Stimulated activated CD8-positive, alpha-beta memory T cell treated with anti-CD3 and anti-CD28 coated beads, Interleukin-4, amount 100 ng/mL, for 4 hours (primary cell): ENCODE measurements at places on chromosomes 16 and 17.

DNA sequence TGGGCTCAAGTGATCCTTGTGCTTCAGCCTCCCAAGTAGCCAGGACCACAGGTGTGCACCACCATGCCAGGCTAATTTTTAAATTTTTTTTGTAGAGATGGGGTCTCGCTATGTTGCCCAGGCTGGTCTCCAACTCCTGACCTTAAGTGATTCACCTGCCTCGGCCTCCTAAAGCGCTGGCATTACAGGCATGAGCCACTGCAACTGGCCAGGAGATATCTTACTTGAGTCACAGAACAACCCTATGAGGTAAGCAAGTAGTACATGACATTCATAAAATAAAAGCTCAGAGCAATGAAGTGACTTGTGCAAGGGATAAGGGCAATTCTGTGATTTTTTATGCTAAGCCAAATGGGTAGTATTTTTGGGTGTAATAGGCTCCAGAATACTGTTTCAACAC, 57.3 kb downstream of the CDC27 start:
- no peak for DNase-seq

DNA sequence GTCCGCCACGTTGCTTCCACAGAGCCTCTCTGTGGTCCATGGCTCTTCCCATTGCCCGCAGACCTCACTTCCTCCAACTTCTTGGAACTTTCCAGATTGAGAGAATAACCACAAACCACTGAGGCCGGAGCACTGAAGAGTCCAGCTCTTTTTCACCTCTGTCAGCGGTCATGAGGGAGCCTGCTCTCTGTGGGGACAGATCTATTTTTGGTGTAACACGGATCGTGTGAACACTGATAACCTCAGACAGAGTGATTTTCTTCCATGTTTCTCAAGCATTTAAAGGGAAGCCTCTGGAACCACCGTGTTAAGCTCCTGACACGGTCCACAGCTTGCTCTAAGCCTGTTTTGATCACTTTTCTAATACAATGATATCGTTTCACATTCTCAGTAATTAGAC, 49.7 kb downstream of the NTN1 start:
- no peak for DNase-seq

DNA sequence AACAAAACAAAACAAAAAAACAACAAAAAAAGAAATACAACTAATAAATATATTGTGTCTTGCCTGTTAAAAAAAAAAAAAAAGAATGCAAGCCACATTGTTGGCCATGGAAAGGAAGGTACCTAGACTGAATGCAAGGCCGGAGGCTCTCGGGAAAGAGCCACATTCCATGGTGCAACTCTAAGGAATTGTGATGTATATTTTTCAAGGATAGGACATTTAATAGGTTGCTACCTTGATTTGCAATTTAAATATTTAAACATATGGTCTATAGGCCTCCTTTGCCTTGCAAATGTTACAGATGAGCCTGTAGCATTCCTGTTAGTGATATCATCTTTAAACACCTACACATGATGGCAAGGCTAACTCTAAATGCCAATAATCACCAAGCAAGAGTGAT, 650.9 kb downstream of the TOX3 start:
- DNase-seq = no peak

- DNase-seq = no peak
Observed at GRCh38 chr16:87688876-87689815, 76.6 kb downstream of the KLHDC4 start.

GRCh38 chr17:17349724-17350106, 46.5 kb downstream of the NT5M start:
- no peak for DNase-seq

- no peak for DNase-seq
Observed at GRCh38 chr17:17874478-17874877, 37.7 kb upstream of the SREBF1 start.

GRCh38 chr16:82605863-82606620, 20.7 kb upstream of the CDH13 start:
- no peak for DNase-seq

DNA sequence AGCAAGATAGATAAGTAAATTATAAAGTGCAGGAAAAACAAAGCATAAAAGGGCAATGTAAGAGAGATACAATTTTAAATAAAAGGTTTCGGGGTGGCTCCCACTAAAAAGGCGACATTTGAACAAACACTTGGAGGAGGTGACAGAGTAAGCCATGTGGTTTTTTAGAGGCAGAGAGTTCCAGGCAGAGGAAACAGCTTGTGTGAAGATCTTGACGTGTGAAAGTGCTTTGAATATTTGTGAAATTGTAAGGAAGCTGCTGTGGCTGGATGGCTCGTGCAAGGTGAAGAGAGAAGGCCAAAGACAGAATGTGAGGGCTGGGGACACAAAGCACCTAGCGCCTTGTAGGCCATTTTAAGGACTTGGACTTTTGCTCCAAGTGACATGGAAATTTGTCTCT, 28.6 kb upstream of the HYDIN start:
- no peak for DNase-seq

- no peak for DNase-seq
Observed at GRCh38 chr17:5841862-5842261, 228.3 kb upstream of the WSCD1 start.

DNA sequence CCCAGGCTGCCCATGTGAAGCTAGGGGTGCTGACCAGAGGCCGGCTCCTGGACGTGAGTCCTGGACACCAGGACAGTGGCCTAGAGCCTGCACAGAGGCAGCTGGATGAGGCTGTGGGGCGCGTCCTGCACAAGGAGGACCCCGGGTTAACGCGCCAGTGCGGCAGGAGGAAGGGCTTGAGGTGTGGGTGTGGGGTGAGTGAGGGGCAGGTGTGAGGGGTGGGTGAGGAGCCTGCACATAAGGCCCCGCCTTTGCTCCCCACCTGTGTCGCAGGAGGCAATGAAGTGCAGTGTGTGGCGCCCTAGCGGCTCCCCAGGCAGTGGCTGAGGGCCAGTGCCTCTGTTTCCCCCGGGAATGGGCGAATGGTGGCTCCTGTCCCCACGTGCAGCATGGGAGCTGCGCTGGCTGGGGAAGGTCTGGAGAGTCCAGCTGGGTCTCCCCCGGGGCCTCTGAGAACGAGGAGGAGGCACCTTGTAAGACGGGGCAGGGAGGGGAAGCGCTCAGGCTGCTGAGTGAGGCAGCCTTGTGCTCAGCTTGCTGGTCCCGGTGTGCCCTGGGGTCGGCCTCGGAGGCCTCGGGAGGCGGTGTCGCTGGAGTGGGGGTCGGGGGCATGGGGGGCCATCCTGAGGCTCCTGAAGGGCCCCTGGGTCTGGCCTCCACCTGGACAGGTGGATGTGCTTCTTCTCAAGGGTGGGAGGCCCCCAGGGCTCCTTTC, 3.2 kb downstream of the CD7 start:
- DNase-seq = no peak

DNA sequence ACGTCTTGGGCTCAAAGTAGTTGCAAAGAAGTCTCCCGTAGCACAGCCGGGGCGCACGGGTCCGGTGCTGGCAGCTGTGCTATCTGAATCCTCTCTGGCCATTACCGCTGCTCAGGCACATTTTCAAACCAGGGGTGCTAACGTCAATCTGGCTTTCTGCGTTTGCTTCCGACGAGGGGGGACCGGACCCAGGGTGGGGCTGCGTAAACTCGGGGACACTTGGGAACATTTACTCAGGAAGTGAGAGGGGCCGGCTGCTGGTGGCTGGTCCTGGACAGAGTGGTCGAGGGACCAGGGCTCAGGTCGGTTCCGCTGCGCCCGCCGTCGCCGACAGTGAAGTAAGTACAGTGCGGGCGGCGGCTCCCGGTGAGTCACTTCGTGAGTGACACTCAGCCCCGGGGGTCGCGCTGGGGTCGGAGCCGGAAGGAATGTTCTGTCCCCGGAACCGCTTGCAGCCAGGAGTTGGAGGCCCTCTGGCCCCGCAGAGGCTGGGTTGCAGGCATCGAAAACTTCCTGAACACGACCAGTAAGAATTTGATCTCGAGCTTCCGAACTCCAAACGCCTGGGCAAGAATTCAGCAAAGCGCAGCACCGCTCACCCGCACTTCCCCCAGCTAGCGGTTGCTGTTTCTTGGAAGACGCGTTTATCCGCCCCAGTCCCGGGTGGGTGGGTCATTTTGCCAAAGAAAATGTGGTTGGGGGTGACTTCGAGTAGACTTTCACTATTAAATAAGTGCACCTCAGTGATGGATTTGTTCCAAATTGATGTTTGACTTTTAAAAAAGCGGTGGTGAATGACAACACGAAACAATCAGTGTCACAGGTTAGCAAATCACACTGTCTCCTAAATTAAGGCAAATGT, 1.4 kb upstream of the HS3ST3B1 start:
- DNase-seq = no peak

- no peak for DNase-seq
Observed at GRCh38 chr17:8922451-8922850, 43.1 kb downstream of the PIK3R5 start.

- DNase-seq = no peak
Observed at GRCh38 chr16:54366943-54367342, 80.4 kb upstream of the IRX3 start.

GRCh38 chr16:82864332-82865040, 237.7 kb downstream of the CDH13 start:
- DNase-seq = no peak

GRCh38 chr17:59754552-59754951, 47.1 kb downstream of the VMP1 start:
- no peak for DNase-seq

- DNase-seq = no peak
Observed at GRCh38 chr17:16239931-16240330, 22.9 kb downstream of the PIGL start.

GRCh38 chr16:75248536-75249380, 2.7 kb downstream of the BCAR1 start:
- no peak for DNase-seq

- DNase-seq = no peak
Observed at GRCh38 chr16:46833460-46833800, 2.5 kb upstream of the C16orf87 start.

- DNase-seq = no peak
Observed at GRCh38 chr16:21717608-21718007, 53.8 kb downstream of the OTOA start.

DNA sequence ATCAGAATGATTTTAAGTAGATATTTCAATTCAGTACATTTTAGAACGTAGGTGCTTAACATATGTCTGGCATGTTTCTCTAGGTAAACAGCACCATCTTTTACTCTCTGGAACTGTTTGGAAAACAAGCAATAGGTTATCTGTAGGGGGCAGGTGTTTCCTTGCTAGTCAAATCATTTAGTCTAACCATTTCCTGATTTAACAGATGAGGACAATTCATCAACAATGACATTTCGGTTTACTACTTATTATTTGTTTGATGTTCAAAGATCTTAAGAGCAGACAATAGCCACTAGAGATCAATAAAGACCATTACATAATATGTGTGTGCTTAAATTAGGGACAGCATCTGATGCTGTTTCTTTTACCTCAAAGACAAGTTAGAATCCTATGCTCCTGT, 173.1 kb downstream of the CEP112 start:
- DNase-seq = no peak

DNA sequence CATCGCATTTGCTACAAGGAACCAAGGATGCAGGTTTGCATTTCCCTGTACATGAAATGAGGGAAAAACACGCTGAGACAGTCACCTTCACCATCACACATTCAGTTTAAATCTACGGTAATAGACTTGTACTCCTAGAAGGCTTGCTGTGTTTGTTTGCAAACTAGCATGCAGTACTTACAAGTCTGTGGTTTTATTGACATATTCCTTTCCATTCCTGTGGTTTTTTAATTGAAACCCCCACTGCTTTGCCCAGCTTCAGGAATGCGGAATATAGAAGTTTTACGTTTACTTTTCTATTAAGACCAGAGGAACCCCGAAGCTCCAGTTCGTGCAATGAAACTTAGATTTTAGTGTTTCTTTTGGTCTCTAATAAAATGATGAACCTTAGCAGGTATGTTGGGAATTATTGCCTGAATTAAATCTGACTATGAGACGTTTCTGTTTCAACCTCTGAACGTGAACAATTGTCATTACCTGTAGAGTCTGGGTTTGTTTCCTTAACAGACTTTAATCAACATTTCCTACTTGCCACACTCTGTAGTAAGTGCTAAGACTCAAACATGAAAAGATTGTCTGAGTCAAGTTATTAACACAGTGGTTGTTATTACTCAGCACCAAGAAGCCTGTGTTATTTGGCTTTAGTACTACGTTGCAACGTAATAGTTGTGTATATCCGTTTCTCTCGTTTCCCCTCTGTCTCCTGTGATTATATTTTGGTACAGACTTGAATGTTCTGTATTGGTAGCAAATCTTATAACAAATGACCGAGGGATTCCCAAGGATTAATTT, 793.3 kb upstream of the GOT2 start:
- no peak for DNase-seq

GRCh38 chr16:22786284-22786683, 27.7 kb upstream of the HS3ST2 start:
- DNase-seq = no peak

- no peak for DNase-seq
Observed at GRCh38 chr17:35213412-35213940, 19.3 kb upstream of the SLC35G3 start.

GRCh38 chr16:1443403-1443973, 868 bp downstream of the CCDC154 start:
- no peak for DNase-seq

GRCh38 chr17:866568-867103, 84.5 kb downstream of the MRM3 start:
- DNase-seq = no peak

- DNase-seq = no peak
Observed at GRCh38 chr17:34841467-34841866, 119.8 kb downstream of the CCT6B start.

GRCh38 chr17:78437508-78438169, 59.2 kb downstream of the PGS1 start:
- no peak for DNase-seq

DNA sequence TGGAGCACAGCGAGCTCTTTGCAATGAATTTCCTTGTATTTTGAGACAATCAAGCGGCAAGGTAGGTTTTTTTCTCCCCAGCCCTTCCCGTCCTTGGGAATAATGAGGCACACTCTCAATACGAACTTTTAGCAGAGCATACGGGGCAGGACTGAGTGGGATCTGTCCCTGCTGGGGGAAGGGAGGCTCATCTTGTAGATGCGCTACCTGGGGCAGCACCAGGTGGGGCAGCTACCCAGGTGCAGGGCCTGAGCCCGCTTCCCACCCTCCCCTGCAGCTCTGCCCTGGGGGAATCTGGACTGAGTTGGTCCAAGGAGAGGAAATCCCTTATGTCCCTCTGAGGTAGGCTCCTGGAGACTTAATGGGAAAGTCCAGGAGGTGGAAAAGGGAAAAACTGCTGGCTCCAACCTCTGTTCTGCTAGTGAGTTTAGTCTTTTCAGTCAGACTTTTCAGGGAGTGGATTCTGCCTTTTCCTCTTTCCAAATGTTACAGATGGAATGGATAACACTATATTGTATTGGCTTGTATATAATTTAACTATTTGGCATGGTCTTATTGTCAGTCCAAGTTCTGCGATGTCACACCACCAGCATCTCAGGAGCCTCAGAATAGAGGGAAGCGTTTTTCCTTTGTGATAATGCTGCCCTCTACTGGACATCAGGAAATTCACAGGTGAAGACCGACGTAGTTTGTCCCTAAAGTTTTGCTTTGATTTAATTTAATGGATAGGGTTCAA, 9.6 kb upstream of the CES1 start:
- DNase-seq = no peak

GRCh38 chr17:55384643-55385232, 36.9 kb downstream of the MMD start:
- DNase-seq = no peak

GRCh38 chr16:12449374-12449773, 354.3 kb downstream of the CPPED1 start:
- DNase-seq = no peak
